ENCODE measurements at places on chromosomes 7 and 10.

GRCh38 chr7:75756991-75757676 is 14.9 kb downstream of the CCL26 start:
- no peak for DNase-seq

- no peak for DNase-seq
Measured at GRCh38 chr10:68419376-68419775, 12.3 kb upstream of the RUFY2 start.

- no peak for DNase-seq
Measured at GRCh38 chr7:117190104-117190503, 132.8 kb downstream of the WNT2 start.

- DNase-seq, result no peak
Measured at GRCh38 chr10:102255404-102255803, 10.1 kb downstream of the GBF1 start.

DNA sequence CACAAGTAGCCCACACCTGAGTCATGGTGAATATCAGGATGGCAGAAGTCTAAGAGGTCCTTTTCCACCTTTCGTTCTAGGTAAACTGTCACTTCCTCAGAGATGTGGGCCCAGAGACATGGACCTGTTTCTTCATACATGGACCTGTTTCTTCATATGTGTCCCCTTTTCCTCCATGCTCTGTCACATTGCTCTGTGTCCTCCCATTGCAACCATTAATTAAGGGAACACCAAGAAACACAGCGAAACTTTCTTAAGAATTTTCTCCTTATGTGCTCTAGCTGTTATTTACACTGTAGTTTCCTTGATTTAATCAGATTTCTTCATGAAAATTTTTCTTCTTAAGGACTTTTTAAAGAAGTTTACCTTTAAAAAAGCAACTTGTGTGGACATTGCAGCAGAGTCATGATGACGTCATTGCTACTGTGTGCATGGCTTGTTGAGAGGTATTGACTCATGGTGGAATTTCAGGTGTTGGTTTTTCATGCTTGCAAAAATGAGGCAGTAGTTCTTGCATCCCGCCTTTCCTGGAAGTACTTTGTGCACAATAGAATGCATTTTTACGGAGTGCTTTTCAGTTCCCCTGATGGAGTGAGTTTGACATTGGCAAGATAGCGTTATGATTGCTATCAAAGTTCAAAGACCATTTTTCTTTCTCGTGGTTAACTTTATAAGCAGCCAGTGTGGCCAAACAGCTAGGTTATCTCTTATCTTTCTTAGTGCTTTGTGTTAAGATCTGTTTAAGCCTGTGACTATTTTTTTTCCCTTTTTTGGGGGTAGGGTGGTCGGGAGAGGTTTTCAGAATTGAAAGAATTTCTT is 37.7 kb downstream of the CFAP58 start:
- DNase-seq, result no peak

DNA sequence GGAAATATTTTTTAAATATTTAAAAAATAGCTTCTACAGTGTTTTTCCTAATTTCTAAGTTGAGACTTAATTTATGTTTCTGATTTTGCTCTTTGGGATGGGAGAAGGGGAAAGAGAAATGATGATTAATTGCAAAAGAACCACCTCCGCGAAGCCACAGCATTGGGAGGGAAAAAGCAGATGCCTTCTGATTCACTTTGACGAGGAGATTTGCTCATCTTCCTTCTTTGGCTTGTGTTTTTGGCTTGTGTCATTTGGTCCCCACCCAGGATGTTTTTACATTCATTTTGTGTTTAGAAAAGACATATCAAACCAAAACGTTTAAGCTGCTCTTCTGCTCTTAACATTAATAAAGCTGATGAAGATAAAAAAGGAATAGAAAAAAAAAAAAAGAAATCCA is 121.7 kb downstream of the MACC1 start:
- DNase-seq, result no peak

DNA sequence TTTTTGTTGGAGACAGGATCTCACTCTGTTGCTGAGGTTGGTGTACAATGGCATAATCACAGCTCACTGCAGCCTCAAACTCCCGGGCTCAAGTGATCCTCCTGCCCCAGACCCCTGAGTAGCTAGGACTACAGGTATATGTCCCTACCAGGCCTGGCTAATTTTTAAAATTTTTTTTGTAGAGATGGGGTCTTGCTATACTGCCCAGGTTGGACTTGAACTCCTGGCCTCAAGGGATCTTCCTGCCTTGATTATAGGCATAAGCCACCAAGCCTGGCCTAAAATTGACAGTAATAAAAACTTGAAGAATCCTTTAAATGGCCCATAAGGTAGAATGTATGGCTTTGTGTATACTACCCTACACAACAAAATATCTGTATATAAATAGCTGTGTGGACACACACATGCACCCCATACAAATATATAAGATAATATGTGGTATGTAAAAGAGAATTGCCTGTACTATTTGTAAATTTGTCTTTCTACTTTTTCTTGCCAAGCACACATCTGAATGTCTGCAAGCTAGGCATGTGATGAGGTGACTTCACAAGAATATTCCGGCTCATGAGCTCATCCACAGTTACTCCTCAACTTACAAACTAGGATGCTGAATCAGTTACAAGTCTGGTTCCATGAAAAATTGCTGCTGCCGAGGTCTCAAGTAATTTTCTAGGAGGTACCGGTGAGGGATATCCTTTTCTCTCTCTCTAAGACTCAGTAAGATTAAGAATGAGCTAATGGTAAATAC is 26.6 kb downstream of the POLR3A start:
- no peak for DNase-seq

- DNase-seq, result no peak
Measured at GRCh38 chr7:12794722-12795302, 107.4 kb downstream of the ARL4A start.

GRCh38 chr10:45197816-45198485 is 117.5 kb downstream of the OR13A1 start:
- no peak for DNase-seq

- no peak for DNase-seq
Measured at GRCh38 chr7:158664406-158664805, 40.2 kb downstream of the NCAPG2 start.

DNA sequence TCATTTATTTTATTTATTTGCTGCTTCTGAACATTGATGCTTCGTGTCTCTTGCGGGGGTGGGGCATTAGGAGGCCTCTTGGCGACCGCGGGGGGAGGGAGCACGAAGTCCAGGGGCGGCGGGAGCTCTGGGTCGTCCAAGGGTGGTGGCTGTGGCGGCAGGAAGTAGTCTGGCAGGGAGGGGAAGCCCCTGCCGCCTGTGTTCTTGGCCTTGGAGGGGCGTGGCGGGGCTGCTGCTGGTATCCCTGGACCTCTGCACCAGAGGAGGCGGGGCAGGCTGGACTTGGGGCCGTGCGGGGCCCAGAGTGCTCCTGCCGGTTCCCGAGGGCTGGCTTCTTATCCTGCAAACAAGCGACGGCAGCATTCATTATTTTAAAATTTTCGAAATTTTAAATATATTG is 70.5 kb upstream of the ABI1 start:
- DNase-seq, result no peak

- DNase-seq, result no peak
Measured at GRCh38 chr10:92753865-92754264, 64.1 kb downstream of the HHEX start.

DNA sequence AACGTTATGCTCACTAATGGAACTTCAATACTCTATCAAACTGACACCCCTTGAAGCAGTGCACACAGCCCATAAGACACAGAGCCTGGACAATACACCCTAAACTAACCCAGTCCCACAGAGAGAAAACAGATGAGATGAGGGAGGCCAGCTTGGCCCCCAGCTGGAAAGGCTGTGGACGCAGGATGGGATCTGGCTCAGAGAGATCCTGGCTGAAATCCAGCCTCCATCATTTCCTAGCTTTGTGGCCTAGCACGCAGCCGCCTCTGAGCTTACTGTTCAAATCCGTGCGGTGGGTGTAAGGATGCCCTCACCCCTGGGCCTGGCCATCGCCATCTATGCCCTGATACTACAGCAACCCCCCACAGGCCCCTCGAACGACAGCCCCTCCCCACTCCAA is 32.7 kb downstream of the SNX8 start:
- peak; percentile 41 for DNase-seq

- DNase-seq, result no peak
Measured at GRCh38 chr7:98568891-98569290, 48.2 kb upstream of the NPTX2 start.

- no peak for DNase-seq
Measured at GRCh38 chr10:11135709-11136108, 118.0 kb downstream of the CELF2 start.

- peak; percentile 58 for DNase-seq
Measured at GRCh38 chr10:15419279-15419874, 48.3 kb upstream of the FAM171A1 start.

GRCh38 chr10:60898321-60898720 is 45.7 kb downstream of the RHOBTB1 start:
- DNase-seq, result no peak

DNA sequence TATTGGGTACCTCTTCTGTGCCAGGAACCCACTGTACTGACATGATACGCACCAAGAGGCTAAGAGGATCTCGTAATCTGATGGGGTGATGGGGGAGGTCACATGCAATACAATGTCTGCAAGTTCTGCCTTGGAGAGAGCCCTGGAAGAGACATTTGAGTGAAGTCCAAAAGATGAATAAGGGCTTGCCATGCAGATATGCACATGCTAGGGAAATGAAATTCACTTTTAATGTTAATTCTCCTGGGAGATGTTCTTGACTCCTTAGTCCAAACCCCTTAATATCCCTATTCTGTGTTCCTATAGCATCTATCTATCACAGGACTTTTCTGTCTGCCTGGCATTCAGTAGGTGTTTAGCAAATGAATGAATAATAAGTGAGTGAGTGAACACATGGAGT is 54.0 kb upstream of the GLCCI1 start:
- no peak for DNase-seq

DNA sequence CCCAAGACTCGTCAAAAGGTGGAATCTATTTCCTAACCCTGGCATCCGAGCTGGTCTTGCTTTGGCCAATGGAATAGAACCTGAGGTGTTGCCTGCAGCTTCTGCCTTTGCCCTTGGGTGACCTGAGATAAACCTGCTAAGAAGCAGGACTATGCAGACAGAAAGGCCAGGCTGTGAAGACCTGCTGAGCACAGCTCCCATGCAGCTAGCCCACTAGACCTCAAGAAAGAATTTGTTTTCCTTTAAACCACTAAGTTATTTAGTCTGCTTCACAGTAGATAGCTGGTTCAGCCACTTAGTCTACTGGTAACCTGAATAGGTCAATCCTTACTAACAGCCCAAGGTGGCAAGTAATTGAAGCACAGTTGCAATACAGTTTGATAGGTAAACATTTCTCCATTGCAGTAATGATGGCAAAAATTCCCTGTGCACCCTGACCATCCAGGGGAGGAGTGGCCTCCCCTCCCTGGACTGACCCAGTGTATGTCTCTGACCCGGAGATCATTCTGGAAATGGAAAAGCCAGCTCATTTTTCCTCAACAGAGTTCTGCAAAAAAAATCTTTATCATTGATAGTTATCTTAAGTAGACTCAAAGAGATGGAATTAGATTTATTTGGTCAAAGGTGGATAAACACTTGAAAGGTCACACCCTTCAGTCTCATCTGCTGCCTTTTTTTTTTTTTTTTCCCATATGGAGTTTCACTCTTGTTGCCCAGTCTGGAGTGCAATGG is 20.0 kb downstream of the TNS3 start:
- no peak for DNase-seq

GRCh38 chr10:33772370-33773252 is 438.1 kb upstream of the NRP1 start:
- DNase-seq, result no peak

GRCh38 chr10:69025370-69025896 is 36.8 kb downstream of the KIFBP start:
- no peak for DNase-seq

GRCh38 chr7:22944510-22944909 is 69.4 kb downstream of the HYCC1 start:
- DNase-seq, result no peak

DNA sequence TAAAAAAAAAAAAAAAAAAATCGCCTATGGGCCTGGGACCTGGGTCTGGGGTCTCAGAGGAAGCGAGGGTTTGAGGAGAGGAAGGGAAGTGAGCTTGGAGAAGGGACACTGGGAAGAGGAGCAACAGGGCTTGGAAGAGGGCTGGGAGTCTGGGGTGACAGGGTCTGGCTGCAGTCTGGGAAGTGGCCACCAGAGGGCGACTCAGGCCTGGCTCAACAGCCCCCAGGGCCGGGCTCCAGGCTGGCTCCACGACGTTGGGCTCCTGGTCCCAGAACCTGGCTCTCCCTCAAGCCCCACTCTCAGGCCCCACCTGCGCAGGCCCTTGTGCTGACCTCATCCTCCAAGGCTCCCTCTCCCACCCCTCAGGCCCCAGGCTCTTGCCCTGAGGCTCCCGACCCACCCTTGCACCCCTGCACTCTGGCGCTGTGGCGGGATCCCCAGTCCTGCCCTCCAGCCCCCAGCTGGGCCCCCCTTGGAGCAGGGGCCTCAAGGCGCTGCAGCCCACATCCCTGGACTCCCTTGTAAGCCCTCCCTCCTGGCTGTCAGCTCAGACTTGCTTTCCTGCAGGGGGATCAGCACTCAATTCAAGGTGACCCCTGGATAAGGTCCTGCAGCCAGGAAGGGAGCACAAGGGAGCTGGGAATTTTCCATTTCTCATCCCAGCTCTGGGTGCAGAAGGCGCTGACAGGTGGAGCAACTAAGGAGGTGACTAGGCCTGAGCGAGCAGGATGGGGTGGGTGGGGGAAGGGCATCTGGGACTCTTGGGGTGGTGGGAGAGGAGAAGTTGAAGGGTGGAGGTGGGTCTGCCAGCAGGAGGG is 5.4 kb upstream of the SPACDR start:
- DNase-seq, result peak; percentile 77

DNA sequence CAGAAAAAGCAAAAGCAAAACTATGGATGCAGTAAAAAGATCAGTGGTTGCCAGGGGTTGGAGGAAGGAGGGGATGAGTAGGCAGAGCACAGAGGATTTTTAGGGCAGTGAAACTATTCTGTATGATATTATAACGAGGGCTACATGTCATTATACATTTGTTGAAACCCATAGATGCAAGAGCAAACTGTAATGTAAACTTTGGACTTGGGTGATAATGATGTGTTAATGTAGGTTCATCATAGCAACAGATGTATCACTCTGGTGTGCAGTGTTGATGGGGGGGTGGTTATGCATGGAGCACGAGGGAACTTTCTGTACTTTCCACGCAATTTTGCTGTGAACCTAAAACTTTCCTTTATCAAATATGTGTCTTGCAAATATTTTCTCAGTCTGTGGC is 23.2 kb downstream of the SLK start:
- DNase-seq, result no peak

GRCh38 chr7:28621369-28621841 is 209.1 kb downstream of the CREB5 start:
- DNase-seq, result no peak

GRCh38 chr10:13823096-13823708 is 236.4 kb downstream of the PRPF18 start:
- peak; percentile 32 for DNase-seq

GRCh38 chr7:106140406-106141173 is 28.5 kb upstream of the SYPL1 start:
- no peak for DNase-seq

Data from NCI-H1694 (cell line).